ENCODE measurements at places on chromosomes 1 and 21.

- peak; percentile 76 for DNase-seq
Measured at GRCh38 chr1:91617285-91617765, 116.7 kb downstream of the CDC7 start.

GRCh38 chr1:44973645-44974044 is 12.8 kb downstream of the EIF2B3 start:
- DNase-seq, result no peak

- no peak for DNase-seq
Measured at GRCh38 chr1:205663286-205663936, 16.9 kb downstream of the SLC45A3 start.

GRCh38 chr1:160800142-160800541 is 4.2 kb downstream of the LY9 start:
- no peak for DNase-seq

DNA sequence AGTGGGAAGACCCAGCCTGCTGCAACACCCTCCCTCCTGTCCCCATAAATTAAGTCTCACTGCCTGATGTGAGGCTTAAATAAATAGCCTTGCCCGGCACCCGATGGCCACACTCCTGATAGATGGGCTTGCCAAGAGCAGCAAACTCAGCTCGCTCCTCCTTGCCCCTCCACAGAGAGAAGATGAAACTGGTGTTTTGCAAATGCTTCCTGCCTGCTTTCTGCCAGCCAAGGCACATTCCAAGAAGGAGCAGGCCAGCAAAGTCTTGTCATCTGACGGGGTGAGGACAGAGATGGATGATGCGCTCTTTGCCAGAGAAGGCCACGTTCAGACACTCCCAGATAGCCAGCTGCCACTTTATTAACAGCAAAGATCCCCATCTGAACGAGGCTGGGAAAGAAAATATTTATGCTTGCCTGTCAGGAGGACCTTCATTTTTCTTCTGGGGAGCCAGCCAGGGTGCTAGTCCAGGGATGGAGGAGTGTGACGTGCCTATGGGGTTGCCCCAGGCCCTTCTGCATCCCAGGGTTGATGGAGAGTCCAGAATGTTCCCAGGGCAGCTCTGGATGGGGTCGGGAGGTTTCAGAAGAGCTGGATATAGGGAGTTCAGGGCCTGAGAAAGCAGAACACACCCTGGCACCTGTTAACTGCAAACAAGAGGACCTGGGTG is 265.4 kb downstream of the FOXD2 start:
- peak; percentile 23 for DNase-seq

Measured in left hindlimb (tissue), 1 donor.